ENCODE measurements at places on chromosomes 7 and 10.

GRCh38 chr10:132977807-132978206 lies 35.4 kb upstream of the CFAP46 start:
- DNase-seq: no peak

GRCh38 chr10:47361293-47361692 lies 13.1 kb downstream of the RBP3 start:
- DNase-seq: peak; percentile 77

GRCh38 chr10:11697718-11698527 lies 44.3 kb upstream of the ECHDC3 start:
- DNase-seq: no peak

GRCh38 chr10:12844811-12845483 lies 156.6 kb downstream of the CCDC3 start:
- DNase-seq: peak; percentile 34

DNA sequence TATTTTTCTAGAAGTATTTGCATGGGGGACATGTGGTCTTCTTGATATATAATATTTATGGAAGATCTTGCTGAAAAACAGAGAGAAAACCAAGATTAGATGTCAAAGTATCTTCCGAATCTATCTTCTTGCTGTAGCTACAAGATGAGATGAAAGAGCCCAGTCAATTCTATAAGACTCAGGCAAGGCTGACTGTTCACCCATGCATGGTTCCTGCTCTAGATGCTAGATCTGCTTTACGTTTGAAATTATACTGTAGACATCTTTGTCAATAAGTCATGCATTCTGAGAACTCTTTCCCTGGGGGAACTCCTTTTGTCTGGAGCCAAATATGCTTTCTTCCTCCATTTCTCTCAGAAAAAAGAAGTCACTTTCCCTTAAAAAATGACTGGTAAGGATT lies 1292.0 kb downstream of the XPNPEP1 start:
- DNase-seq: no peak

DNA sequence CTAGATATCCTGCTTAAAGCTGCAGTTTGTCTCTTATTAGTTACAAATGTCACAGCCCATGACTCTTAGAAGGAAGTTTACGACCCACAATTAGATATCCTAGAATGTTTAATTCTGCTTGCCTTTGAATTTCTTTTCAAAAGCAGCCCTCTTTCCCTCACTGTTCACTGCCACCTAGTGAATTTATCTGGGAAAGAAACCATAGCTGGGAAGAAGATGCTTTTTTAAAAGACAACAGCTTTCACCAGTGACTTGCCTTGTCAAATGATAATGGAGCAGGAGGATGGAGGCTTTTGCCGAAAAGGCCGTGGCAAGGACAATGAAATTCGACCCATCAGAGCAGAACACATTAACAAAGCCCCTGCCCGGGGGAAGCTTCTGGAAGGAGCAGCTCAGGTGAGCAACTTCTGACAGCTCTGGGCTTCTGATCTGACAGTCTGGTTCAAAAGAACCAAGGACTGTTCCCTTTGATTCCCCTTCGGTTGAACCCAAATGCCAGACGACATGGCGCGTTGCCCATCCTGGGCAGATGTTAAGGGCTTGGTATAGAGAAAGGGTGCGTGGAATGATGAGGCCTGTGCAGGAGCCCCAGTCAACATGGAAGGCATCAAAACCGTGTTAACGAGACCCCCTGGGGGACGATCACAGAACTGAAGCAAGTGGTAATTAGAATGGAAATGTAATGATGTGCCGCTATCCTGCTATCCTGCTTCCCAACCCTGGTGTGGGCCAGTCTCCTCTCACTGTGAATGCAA lies 236.8 kb downstream of the FRMD4A start:
- DNase-seq: no peak

DNA sequence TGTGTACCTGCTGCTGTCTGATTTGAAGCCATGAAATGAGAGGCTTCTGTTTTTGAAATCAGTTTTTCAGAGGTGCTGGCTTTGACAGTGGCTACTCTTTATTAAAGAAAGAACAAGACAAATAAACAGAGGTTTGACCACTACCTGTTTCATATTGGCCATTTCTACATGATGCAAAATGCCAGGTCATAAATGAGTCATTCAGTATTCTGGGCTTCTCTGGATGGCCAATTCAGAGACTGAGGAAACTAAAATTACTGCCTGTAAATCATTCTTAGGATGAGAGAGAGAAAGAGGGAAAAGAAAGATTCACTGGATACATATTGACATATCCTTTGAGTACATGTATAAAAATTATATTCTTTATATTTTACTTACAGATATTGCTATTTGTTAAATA lies 303.3 kb upstream of the ETV1 start:
- no peak for DNase-seq

DNA sequence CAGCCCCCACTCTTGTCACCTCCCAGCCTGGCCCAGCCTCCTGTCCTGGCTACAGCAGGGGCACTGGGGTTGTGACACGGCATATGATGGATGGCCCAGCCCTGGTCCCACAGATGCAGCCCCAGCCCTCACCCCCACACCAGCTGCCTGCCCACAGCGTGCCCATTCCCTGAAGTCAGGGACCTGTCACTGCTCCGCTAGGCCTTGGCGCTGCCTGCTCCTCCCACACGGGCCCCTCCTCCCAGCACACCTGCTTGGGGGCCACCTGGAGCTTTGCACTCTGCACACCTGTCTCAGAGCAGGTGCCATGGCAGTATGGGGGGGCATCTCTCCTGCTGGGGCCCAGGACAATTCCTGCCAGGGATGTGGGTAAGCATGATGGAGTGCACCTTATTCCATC lies 3.5 kb downstream of the GCK start:
- DNase-seq: no peak

- no peak for DNase-seq
Measured at GRCh38 chr7:128881458-128882125, 18.9 kb downstream of the ATP6V1F start.

- no peak for DNase-seq
Measured at GRCh38 chr10:86944031-86944419, 13.4 kb downstream of the MMRN2 start.

GRCh38 chr7:44063547-44063893 lies 1.8 kb downstream of the PGAM2 start:
- DNase-seq: no peak

- no peak for DNase-seq
Measured at GRCh38 chr10:98758463-98758862, 311.7 kb upstream of the HPS1 start.

DNA sequence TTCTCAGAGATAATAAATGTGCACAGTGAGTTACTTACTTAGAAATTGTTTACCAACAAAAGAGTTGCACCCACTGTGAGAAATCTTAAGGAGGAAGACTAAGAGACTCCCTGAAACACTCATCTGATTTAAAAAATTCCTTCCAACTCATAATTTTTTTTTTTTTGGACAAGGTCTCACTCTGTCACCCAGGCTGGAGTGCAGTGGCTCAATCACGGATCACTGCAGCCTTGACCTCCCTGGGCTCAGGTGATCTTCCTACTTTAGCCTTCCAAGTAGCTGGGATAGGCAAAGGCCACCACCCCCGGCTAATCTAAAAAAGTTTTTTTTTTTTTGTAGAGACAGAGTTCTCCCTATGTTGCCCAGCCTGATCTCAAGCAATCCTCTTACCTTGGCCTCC lies 36.0 kb downstream of the MALSU1 start:
- DNase-seq: no peak

DNA sequence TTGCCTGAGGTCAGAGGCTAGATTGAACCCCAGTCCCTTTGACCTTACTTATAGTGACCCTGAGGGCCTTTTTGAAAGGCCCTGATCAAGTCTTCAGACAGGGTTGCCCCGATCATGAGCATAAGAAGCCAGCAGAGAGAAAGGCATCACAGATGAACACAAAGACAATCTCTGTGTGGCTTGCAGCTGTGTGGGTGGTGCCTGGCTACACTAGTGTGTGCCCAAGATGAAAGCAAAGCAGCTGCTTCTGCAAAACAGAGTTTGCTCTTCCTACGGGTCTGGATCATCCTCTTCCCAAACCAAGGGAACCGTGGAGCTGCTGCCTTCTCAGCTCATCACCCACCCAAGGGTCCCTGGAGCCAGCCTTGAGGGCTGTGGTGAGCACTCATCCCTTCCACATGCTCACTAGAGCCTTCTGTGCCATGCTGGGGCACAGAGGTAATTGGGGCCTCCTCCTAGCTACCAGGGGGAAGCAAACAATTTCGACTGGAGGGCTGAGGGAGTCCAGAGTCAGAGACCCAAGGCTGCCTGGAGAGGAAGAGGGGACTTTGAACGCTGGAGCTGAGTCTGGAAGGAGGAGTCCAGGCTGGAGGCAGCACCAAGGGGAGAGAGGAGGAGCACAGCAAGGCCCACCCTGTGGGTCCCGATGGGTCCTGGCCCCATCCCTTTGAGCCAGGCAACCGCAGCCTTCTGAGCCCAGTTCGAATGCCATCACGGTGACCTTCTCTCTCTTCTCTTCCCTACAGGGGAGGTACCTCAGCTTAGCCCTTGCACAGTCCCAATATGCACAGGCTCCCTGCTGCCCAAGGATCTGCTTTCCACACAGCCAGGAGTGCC lies 42.3 kb downstream of the ANTXRL start:
- DNase-seq: no peak

GRCh38 chr7:130732980-130733930 lies 752 bp downstream of the KLF14 start:
- peak; percentile 65 for DNase-seq

DNA sequence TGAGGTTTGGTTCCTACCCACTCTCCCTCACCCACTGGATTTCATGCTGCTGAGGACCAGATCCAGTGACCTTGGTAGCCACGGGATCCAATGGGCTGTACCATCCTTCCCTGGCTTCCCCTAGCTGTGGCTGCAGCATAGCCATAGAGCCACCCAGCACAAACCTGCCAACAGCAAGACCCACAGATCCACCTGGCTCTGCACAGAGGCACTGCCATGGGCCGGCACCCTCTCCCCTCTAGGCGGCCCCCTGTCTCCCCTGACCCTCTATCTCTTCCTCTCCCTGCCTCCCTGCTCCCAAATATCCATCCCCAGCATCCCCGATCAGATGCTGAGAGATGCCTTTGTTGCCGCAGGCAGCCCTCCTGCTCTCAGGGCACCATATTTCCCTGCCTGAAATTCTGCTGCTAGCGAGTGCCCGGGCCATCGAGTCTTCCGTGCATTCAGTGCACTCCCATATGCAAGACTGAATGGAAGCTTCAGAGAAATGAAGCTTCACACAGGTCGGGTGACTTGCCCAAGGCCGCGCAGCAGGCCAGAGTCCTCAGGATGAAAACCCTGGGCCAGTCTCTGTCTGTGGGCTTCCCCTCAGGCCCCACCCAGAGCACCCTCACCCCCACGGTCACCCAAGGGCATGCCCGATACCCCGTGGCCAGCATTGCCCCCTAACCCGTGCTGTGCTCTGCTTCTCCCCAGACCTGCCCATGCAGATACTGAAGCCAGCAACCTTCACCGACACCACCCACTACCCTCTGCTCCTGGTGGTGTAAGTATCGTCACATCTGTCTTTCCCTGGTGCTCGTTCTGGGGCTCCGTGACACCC lies 130.8 kb downstream of the PAXIP1 start:
- DNase-seq: no peak

DNA sequence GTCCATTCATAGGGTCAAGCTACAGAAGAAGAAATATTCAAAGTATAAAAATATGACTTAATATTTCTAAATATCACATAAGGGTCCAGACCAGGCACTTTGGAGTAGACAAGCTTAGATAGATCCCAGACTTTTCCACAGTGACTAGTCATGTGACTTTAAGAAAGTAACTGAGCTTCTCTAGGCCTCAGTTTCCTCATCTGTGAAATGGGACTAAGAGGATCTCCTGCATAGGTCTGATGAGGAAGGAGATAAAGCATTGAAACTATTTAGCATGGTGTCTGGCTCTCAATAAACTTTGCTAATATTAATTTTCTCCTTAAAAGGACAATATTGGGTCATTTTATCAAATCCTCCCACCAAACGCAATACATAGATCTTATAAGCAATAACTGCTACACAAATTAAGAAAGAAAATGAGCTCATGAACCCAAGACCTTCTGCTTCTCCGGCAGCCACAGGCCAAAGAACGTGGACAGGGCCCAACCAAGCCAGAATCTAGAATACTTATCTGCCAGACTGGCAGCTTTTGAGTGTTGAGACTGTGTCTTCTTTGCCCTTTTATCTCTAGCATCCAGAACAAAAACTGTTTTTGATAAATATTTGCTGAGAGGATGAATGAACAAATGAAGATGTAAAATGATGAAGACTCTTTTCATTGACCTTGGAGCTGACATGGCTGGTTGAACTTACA lies 1.6 kb upstream of the TARP start:
- no peak for DNase-seq

DNA sequence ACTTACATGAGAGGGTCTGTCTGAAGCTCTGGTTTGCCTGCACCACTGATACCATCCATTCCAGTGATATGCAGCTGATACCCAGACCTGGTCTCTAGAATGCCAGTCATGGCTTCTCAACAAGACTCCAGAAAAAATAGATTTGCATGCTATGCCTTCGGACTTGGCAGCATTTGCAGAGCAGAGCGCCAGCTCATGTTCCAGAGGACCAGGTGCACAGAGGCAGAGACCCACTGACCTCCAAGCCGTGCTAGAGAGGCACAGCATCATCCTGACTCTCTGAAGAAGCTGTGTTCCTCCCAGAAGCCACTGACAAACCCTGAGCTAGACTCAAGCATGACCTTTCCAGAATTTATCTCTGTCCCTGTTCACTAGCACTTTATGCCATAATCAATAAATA lies 6.9 kb upstream of the PRKAG2 start:
- no peak for DNase-seq

GRCh38 chr10:82068501-82068900 lies 193.5 kb downstream of the NRG3 start:
- DNase-seq: no peak

GRCh38 chr10:122590153-122590552 lies 29.6 kb downstream of the DMBT1 start:
- no peak for DNase-seq

DNA sequence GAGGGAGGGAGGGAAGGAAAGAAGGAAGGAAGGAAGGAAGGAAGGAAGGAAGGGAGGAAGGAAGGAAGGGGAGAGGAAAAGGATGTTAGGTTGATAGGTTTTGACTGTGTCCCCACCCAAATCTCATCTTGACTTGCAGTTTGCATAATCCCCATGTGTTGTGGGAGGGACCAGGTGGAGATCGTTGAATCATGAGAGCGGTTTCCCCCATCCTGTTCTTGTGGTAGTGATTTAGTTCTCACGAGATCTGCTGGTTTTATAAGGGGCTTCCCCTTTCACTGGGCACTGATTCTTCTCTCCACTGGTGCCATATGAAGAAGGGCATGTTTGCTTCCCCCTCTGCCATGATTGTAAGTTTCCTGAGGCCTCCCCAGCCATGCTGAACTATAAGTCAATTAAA lies 15.1 kb upstream of the NUDCD3 start:
- DNase-seq: no peak

Data from Caco-2 (cell line).